Stimulated activated CD8-positive, alpha-beta memory T cell treated with anti-CD3 and anti-CD28 coated beads, Interleukin-4, amount 100 ng/mL, for 4 hours (primary cell): ENCODE measurements at places on chromosomes 11 and 22.

DNA sequence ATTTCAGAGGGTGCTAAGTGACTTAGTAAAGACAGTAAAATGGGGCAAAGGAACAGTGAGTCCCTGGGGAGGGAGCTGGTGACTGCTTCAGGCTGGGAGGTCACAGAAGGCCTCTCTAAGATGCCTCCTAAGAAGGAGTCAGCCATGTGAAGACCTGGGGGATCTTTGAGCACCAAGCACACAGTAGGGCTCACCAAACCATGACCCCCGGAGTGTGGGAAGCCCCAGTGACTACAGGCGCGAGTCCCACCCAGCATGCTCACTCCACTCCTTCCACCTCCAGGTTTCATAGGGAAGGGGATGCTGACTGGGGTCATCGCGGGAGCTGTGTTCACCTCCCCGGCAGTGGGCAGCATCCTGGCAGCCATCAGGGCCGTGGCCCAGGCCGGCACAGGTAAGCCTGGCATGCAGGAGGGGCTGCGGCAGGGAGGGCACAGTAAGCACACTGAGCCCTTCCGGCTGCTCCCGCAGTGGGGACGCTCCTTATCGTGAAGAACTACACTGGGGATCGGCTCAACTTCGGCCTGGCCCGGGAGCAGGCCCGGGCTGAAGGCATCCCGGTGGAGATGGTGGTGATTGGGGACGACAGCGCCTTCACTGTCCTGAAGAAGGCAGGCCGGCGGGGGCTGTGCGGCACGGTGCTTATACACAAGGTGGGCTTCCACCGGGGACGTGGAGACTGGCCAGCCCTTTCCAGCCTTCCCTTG, 5.9 kb downstream of the TKFC start:
- no peak for DNase-seq

DNA sequence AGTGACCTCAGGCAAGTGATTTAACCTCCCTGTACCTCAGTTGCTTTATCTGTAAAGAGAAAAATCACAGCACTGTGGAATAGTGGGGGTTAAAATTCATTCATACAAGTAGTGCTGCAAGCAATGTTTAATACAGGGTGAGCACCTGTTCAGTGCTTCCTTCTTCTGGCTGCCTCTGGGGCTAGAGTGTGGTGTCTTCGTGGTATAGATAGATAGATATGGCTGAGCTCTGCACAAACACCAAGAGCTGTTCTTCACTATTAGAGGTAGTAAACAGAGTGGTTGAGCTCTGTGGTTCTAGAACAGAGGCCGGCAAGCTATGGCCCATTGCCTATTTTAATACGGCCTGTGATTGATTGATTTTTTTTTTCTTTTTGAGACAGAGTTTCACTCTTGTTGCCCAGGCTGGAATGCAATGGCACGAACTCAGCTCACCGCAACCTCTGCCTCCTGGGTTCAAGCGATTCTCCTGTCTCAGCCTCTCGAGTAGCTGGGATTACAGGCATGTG, 32.9 kb downstream of the LIMK2 start:
- no peak for DNase-seq

- DNase-seq, result no peak
Measured at GRCh38 chr11:72338741-72339140, 94.8 kb upstream of the PHOX2A start.

GRCh38 chr11:44125598-44125997, 30.1 kb downstream of the EXT2 start:
- DNase-seq, result no peak

DNA sequence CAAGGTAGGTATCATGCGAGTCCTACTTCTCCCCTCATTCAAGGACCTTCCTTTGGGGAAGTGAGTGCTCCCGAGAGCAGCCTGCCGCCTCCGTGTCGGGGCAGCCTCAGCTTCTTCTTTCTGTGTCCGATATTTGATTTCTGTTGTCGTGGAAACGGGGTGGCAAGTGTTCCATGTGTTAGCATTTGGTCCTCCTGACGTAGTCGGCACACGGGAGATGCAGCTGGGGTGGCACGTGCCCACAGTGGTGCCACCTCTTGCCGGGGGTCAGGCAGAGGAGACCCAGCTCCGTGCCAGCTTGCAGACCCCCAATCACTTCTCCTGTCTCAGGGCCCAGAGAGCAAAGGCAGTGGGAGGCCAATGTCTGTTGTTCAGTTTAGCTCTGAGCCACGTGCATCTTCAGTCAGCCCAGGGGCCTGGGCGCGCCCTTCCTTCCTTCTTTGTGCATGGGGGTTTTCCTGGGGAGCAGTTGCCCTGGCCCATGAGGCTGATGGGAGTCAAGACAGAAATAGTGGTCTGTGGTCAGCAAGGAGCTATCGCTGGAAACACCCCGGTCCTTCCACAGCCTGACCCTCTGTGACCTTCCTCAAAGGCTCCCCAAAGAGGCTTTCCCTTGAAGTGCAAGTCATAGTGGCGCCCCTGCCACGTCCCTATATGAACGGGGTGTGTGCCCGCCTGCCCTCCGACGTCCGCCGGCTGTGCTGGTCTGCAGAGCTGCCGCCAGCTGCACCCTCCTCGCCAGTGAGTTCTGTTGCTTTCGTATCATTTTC, 44.5 kb downstream of the PARVB start:
- DNase-seq, result no peak

GRCh38 chr11:10429526-10429925, 25.5 kb upstream of the AMPD3 start:
- no peak for DNase-seq

DNA sequence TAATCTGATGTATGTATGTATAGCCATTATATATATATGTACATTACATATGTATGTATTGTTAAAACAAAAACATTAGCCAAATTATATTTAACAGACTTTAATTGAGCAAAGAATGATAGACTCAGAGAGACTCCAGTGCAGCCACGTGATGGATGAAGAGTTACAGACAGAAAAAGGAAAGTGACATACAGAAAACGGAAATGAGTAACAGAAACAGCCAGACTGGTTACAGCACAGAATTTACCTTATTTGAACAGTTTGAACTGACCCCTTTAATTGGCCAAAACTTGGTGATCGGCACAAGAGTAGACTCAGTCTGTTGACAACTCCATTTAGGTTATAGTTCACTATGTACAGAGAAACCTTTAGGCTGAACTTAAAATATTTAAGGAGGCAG, 35.0 kb downstream of the CHORDC1 start:
- no peak for DNase-seq

DNA sequence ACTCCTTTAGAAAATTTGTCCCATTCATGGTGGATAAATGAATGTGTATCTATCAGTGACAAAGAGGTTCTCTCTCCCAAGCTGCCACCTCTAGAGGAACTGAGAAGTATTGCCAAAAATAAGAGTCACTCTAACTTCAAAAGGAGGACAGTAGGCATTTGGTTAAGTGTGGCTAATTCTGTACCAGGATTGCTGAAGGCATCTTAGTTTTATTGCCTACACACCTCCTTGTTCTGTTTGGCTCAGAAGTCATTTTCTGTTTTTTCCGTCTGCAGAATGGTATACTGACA, 189.0 kb upstream of the MPPED2 start:
- no peak for DNase-seq

- no peak for DNase-seq
Measured at GRCh38 chr22:28015676-28016601, 96.9 kb upstream of the PITPNB start.

GRCh38 chr11:115145324-115145723, 358.9 kb downstream of the CADM1 start:
- no peak for DNase-seq

DNA sequence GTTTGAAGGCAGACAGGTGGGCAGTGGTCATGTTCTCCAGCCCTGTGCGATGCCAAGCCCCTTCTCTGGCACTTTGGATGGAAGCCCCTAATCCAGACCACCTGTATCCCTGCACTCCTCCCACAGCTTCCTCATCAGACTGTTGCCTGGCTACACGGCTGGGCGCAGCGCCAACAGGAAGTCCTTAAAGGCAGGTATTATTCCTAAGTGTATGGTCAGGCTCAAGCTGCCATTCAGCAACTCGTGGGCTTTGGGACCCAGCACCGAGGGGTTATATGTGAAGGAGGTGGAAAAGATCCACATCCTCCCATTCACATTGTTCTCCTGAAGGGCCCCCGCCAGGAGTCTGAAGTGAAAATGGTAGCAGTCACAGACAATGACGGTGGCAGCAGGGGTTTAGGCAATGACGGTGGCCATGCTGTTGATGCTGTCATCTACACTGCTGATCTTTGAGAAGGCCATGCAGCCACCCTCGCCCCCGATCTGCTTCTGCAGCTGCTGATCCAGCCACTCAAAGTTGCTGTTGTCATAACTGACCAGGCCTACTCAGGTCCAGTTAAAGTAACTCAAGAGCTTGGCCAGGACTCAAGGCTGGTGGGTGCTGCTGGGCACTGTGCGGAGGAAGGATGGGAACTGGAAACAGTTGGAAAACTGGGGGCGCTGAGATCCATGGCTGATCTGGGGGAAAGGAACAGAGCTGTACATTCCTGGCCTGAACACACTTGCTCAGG, 27.7 kb downstream of the OR6Q1 start:
- DNase-seq, result no peak

- no peak for DNase-seq
Measured at GRCh38 chr11:18010121-18010670, 2.7 kb downstream of the SERGEF start.

DNA sequence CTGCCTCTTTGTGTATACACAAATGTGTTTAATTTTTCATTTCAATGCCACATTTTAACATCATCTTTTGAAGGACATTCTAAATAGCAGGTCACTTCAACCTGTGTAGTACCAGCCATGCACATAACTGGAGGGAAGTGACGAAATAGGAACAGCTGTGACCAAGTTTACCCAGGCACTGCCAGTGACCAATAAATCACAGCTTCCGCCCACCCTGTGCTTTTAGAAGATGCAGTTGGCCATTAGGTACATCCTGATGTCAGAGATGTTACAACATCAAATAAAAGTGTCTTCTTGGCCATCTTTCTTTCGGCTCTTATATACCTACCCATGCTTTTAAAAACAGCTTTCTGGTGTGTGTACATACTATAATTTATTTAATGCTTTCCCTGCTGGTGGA, 7.8 kb downstream of the LDLRAD3 start:
- DNase-seq, result no peak

DNA sequence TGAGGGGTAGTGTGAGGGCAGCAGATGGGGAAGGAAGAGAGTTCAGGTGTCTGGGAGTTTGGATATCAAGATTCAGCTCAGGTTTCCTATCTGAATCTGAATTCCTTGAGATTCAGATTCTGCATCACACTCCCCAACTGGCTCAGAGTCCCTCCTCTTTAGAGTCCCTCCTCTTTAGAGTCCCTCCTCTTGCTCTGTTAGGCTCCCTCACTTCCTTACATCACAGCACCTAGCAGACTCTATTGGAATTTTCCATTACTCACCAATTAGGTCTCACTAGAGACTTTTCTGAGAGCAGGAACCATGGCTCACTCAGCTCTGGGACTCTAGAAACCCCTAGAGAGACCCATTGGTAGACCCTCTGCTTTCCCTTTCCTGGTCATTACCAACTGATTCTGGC, 303.4 kb upstream of the SYN3 start:
- DNase-seq, result no peak

DNA sequence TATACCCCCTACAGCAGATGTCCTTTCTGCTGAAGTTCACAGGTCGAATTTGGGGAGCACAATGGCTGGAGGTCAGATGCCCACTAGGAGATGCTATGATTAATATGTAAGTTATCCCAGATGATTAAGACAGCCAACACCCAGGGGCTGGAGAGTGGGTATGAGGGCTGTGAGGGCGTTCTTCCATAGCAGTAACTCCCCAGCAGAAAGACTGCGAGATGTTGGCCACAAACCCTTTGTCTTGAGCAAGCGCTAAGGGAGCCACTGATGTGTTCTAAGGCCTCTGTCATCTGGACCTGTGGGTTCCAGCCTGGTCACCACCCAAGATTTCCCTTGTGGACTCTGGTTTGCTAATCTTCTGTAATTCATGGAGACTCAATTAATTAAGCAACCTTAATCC, 77.6 kb downstream of the BMAL1 start:
- DNase-seq, result no peak

DNA sequence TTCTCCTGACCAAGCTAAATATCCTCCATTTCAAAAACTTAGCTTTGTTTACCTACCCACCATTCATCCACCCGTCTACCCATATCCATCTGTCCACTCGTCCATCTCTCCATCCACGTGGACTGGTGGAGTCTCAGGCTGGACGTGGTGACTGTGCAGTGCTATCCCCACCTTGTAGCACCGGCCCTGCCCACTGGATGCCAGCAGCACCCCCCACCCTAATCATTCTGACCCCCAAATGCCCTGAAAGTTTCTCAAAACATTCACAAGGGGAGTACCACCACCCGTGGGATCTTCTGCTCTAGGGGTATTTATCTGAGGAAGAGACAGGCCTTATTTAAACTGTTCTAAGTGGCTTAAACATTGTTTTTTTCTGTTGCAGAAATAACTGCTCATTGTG, 206.4 kb downstream of the TBC1D22A start:
- DNase-seq, result no peak

DNA sequence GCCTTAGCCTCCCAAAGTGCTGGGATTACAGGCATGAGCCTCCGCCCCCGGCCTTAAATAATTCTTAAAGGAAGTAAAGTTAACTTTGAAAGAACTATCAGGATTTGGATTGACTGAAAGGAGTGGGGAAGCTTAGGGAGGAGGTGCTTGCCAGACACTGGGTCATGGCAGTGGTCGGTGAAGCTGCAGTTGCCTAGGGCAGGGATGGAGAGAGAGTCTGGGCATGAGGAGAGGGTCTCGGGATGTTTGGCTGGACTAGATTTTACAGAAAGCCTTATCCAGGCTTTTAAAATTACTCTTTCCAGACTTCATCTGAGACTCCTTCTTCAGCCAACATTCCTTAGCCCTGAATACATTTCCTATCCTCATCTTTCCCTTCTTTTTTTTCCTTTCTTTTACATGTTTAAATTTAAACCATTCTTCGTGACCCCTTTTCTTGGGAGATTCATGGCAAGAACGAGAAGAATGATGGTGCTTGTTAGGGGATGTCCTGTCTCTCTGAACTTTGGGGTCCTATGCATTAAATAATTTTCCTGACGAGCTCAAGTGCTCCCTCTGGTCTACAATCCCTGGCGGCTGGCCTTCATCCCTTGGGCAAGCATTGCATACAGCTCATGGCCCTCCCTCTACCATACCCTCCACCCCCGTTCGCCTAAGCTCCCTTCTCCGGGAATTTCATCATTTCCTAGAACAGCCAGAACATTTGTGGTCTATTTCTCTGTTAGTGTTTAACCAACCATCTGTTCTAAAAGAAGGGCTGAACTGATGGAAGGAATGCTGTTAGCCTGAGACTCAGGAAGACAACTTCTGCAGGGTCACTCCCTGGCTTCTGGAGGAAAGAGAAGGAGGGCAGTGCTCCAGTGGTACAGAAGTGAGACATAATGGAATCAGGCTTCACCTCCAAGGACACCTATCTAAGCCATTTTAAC, at the start of gene NNMT:
TSS of gene NNMT (plus strand) at position 724 of the 929 bp plus-strand sequence. CDS start at position 882, 158 bp downstream.
- no peak for DNase-seq

GRCh38 chr11:115577701-115578100, 73.5 kb upstream of the CADM1 start:
- no peak for DNase-seq

DNA sequence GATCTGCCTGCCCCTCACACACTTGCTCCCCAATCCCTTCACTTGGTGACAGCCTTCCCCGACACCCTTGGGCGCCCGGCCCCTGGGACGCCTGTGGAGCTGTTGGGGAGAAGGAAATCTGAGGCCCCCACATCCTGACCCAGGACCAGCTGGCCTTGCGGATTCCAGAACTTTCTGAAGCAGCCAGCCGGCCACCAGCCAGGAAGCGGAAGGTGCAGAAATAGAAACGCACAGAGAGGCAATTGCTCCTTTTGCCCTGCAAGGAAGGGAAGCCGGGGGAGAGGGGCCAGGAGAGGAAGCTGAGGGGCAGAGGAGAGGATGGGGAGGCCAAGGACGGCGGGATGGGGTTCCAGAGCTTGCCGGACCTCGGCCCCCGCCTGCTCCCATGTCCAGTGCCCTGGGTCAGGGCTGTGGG, 66.7 kb upstream of the LINC01488 start:
- DNase-seq, result no peak
